Stimulated activated CD4-positive, alpha-beta T cell treated with anti-CD3 and anti-CD28 coated beads, Interleukin-12 subunit alpha, Interleukin-12 subunit beta, amount 100 ng/mL, for 48 hours (primary cell): ENCODE measurements at places on chromosomes 16 and 17.

DNA sequence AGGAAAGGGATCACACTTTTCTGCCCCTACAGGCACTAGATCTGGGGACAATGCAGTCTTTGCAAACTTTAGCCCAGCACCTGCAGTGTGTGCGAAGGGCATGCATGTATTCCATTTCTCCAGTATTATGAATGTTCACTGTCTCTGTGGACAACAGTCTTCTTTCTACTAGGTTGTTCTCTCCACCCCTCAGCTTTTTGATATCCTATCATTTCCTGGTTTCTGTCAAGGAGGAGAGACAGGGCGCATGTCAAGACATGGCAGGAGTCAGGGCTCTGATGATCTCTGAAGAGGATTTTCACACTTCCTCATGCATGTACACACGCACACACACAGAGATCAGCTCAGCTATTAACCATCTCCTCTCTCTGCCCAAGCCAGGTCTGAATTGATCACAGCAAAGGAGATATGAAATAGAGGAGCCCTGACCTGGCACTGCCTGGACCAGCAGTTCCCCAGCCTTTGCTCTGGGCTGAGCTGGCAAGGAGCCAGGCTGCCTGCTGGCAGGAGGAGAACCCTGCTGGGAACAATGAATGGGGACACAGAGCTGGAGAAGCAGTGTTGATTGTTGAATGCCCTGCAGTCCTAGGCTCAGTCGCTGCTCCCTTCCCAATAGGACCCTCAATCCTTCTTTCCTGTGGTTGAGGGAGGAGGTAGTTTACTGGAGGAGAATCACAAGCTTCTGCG is 2.6 kb downstream of the GPR179 start:
- DNase-seq, result no peak

- no peak for DNase-seq
Measured at GRCh38 chr17:38329284-38329683, 14.5 kb downstream of the GPR179 start.

DNA sequence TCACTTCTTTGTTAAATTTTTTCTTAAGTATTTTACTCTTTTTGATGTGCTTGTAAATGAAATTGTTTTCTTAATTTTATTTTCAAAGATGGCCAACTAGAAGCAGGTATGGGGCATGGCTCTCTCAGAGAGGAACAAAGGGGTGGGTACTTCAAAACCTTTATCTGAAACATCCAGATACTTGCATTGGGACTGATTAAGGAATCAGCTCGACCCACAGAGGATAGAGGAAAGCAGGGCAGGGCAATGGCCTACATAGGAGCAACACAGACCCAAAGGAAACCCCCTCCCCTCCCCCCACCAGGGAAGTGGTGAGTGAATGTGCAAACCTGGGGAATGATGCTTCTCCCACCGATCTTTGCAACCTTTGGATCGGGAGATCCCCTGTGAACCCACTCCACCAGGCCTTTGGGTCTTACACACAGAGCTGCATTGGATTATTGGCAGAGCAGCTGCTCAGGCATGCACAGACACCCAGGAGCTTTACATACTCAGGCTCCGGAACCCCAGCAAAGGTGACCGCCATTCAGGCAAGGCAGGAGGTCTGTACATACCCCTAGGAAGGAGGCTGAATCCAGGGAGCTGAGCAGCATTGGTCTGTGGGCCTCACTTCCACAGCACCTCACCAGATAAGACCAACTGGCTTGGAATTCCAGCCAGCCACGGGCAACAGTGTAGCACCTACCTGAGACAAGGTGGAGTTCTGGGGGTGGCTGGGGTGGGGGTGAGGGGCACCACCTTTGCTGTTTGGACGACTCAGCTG is 3.0 kb upstream of the CCR7 start:
- DNase-seq, result no peak

GRCh38 chr17:40533896-40534295 is 31.4 kb downstream of the CCR7 start:
- DNase-seq, result no peak

GRCh38 chr17:31680126-31680525 is 178.9 kb downstream of the COPRS start:
- peak; percentile 36 for DNase-seq

DNA sequence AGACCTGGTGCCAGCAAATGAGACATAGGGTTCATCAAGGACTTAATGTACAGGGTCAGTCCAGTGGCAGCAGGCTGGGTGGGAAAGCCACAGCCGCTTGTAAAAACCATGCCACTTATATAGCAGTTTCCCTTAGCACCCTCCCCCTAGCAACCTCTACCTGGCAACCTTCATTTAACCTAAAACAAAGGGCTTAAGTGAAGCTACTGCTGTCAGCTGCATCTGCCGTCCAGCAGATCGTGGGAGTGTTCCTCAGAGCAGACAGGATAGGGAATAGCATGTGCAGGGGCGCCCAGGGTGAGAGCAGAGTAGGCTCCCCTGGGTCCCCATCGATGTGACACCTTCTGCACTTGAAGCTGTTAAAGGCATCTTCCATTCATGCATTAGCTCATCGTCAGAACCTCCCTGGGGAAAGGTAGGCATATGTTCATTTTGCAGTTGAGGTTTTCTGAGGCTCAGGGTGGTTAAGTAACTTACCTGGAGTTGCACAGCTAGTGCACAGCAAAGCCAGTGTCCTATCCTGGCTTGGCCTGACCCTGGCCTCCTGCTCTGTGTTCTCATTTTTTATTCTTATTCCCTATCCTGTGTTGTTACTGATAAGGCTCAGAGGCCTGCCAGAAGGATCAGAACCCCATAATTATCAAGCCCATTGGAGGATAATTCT is 112.5 kb downstream of the SOCS1 start:
- no peak for DNase-seq

DNA sequence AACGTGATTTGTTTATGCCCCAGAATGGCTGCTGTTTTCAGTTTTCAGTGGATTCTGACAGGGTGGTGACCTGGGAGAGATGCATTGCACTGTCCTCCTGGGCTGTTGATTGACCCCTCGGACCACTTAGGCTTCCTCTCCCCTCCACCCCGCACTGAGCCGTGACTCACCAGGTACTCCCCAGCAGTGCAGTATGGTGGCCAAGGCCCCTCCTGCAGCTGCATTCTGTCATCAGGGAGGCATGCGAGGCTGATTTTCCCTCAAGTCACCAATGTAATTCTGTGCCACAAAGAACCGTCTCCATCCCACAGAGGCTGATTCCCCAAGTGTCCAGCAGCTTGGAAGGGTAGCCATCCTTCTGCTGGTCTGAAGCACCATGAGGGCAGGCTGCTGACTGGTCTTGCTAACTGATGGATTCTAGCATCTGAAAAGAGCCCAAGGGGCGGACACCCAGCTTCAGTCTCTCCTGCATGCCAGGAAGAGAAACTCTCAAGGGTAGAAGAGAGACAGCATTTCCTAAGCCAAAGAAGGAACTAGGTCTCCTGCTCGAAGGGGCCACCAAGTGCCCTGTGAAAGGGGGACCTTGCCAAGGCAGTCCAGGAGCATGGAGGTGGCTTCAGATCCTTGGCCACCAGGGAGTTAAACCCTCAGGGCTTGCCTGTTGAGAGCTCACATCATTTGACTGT is 148.1 kb downstream of the SOCS1 start:
- no peak for DNase-seq

- DNase-seq, result no peak
Measured at GRCh38 chr16:88744577-88745521, 38.5 kb downstream of the CTU2 start.

GRCh38 chr17:17902877-17903276 is 66.1 kb upstream of the SREBF1 start:
- DNase-seq, result no peak

DNA sequence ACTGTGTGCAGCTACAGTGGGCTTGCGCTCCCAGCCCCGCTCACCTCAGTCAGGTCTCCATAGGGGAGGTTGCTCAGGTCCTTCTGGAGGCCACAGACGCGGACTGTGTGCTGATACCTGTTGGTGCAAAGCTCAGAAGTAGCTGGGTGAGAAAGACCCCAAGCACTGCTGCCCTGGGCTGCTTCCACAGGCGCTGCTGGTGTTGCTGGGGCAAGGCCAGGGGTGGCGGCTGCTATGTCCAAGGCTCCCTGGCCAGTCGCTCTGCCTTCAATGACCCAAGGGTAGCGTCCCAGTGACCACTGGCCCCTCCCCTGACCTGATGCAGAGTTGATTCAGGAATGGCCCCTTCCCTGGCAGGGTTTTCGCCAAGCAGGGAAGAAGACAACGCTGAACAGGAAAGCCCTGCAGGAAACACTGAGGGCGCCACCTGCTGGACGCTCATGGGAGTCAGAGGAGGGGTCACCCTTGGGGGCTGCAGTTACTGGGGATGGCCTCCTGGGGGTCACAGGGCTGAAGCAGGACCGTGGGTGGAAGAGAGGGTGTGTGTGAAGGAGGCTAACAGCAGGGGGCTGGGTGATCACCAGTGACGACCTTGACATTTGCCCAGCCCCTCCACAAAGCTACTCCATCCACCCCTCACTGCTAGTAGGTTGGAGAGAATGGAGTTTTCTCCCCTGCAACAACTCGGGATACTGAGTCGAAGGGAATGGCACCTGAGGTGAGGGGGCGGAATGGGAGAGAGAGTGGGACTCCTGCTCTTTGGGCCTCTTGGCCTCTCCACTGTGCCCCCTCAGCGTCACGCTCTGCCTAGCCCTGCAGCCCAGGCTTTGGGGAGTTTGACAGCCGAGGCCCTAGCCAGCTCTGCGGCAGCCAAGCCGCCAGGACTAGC is 38.3 kb downstream of the ABCC12 start:
- DNase-seq, result peak; percentile 51

DNA sequence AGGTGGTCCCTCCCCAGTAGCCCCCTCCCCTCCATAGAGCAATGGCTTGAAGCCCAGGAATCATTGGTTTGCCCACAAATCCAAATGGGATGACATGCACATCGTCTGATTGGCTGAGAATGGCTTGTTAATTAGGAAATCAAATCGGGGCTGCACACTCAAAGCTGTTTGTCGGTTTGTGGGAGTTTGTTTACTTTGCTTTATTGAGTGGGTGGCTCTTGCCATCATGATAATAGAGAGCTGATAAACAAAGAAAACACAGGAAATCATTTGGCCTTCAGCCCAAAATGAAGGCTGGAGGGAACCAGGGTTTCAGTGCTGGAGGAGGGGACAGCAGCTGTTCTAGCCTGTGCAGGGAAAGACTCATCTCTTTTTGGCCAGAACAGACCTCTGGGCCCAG is 316.3 kb downstream of the CBLN1 start:
- no peak for DNase-seq

GRCh38 chr17:36824678-36825101 is 112.6 kb upstream of the LHX1 start:
- no peak for DNase-seq

- DNase-seq, result no peak
Measured at GRCh38 chr17:47774987-47775580, 42.0 kb downstream of the TBX21 start.

GRCh38 chr16:20647736-20648135 is 49.7 kb downstream of the ACSM1 start:
- no peak for DNase-seq

DNA sequence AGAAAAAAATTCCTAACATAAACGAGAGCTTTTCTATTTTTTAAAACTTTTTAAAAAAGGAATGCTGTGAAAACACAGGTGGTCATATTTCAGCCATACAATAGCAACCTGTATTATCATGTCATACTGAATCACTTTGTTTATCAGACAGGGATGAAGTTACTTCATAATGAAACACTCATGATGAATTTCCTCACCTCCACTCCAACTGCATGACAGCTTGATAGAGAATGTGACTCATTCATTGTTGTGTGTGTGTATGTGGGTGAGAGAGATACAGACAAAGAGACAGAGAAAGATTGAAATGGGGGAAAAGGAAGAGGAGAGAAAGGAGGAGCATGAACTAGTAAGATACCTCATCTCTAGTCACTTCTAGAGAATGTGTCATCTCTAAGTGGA is 109.0 kb downstream of the SYCE1L start:
- DNase-seq, result no peak

- DNase-seq, result no peak
Measured at GRCh38 chr16:3017794-3018506, at the start of gene CLDN6. TSS of gene CLDN6 (minus strand) at chr16:3018183. CDS start at chr16:3016021, 2,162 bp downstream.

GRCh38 chr16:24571096-24571495 is 31.7 kb downstream of the RBBP6 start:
- DNase-seq, result no peak

DNA sequence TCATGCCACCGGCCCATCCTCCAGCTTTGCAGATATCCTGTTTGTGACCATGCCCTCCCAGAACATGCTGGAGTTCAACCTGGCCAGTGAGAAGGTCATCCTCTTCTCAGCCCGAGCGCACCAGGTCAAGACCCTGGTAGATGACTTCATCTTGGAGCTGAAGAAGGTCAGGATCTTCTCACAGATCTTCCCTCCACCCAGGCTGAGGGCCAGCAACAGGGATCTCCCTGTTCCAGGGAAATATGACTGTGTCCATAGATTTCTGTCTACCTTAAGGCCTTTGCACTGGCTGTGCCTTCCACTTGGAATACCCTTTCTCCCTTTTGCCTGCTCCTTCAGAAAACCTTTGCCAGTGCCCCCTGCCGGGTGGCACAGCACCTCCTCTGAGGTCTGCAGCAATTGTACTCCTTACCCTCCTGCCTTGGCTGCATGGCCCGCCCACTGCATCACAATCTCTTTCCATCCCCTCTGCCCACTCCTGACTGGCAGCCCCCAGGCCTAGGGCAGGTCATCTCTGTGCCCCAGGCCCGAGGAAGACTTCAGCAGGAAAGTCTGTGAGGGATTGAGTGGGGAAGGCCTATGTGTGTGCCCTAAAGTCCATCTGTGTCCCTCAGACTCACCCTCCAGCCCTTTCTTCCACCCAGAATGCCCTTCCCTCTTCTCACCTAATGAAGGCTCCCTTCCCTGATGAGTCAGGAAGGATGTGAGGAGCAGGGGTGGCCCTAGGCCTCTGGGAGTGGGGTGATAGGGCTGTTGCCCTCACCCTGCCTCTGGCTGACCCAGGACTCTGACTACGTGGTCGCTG is 27.3 kb upstream of the ALKBH5 start:
- no peak for DNase-seq

GRCh38 chr16:35751191-35751941 is 2292.0 kb downstream of the TP53TG3F start:
- DNase-seq, result no peak

GRCh38 chr17:15509095-15509494 is 41.7 kb upstream of the CDRT4 start:
- DNase-seq, result no peak
